ENCODE measurements at places on chromosomes 3 and 15.

DNA sequence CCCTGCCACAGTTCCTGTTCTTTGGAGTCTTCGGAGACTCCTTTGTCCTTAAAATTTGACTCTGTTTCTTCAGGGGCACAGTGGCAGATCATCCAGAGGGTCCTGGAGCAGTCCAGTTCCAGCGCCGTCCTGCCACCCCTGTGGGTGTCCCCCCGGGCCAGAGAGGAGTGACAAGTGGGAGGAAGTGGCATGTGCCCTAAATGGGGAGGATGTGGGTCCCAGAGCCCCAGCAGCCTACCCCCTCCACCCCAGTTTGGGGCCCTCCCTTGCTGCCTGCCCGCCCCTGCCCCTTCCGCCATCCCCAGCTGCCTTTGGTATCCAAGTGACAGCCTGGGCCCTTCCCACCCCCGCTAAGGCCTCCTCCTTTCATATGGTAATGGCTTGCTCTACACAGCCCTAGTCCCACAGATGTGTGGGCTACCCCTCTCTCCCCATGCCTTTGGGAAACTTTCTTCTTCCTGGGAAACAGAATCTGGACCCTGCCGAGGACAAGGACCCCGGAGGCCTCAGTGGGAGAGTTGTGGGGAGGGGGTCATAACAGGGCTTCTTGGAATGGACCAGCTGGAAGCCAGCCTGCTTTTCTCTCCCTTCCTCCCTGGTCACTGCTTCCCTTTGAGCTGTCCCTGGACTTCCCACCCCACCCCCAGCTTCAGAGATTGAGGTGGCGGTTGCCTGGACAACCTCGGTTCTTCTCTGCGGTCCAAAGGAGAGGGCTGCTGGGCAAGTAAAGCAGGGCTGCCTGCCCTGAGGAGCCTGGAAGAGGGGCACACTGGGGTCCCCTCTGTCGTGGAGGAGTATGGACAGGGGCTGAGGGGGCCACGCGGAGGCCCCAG lies 43.2 kb downstream of the KLHL25 start:
- no peak for DNase-seq

DNA sequence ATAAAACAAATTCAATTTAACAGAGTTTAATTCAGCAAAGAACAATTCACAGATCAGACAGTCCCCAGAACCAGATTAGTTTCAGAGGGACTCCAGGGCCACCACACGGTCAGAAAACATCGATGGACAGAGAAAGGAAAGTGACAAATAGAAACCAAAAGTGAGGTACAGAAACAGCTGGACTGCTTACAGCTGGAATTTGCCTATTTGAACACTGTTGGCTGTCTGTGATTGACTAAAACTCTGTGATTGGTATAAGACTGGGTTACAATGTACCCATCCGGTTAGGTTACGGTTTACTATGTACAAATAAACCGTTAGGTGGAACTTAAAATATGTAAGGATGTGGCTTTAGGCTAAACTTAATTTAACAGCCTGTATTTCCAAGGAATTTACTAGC lies 30.3 kb downstream of the MOBP start:
- DNase-seq: no peak

DNA sequence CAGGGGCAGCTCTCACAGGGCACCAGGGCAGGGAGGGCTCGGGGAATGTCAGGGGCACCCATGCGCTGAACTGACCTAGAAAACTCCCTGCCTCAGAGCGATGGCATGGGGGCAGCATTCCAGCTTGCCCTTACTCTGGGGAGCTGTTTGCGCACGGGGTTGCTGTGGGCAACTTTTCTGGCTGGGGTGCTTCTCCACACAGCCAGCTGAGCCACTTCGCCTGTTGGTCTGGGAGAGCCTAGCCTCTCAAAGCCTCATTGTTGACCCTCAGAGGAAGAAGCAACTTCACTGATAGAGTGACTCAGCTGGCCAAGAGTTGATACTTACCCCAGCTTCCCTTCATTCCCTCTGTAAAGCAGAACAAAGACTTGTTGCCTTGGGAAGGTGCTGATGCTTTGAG lies 42.6 kb upstream of the MRPS22 start:
- no peak for DNase-seq

DNA sequence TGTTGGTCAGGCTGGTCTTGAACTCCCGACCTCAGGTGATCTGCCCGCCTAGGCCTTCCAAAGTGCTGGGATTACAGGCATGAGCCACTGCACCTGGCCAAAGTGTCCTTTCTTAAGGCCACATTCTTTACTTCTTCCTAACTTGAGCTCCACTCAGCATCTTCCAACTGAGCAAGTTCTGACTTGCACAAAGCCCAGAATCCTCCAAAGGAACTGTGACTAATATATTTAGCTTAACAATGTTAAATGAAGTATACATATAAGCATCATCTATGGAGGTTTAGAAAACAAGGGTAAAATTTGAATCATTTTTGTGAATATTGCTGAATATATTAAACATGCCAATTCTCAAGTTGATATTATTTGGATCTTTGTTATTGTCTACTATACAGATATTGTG lies 93.7 kb downstream of the SHQ1 start:
- no peak for DNase-seq

- peak; percentile 80 for DNase-seq
Measured at GRCh38 chr15:25171111-25171811, 216.5 kb downstream of the SNRPN start.

- no peak for DNase-seq
Measured at GRCh38 chr3:61901496-61901895, 340.1 kb downstream of the PTPRG start.

- DNase-seq: peak; percentile 88
Measured at GRCh38 chr15:58932710-58933280, 684 bp downstream of the SLTM start.

- DNase-seq: no peak
Measured at GRCh38 chr15:49468481-49468839, 45.4 kb downstream of the FGF7 start.

- no peak for DNase-seq
Measured at GRCh38 chr3:51530485-51530884, 8.0 kb upstream of the RAD54L2 start.

DNA sequence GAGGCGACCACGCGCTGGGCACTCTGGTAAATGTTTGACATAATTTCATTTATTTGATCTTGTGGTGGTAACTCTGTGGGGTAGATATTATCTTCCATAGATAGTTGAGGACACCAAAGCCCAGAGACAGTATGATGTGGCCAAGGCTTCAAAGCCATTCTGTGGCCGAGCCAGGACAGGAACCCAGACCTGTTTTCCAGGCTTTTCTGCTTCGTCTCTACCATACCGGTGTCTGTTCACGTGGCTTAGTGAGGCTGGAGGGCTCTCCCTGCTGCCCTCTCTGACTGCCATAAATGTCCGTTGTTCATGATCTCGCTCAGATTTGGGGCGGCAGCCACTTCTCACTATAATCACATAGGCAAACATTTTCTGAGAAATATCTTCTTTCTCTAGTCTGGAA lies 134.7 kb downstream of the PEX5L start:
- no peak for DNase-seq

DNA sequence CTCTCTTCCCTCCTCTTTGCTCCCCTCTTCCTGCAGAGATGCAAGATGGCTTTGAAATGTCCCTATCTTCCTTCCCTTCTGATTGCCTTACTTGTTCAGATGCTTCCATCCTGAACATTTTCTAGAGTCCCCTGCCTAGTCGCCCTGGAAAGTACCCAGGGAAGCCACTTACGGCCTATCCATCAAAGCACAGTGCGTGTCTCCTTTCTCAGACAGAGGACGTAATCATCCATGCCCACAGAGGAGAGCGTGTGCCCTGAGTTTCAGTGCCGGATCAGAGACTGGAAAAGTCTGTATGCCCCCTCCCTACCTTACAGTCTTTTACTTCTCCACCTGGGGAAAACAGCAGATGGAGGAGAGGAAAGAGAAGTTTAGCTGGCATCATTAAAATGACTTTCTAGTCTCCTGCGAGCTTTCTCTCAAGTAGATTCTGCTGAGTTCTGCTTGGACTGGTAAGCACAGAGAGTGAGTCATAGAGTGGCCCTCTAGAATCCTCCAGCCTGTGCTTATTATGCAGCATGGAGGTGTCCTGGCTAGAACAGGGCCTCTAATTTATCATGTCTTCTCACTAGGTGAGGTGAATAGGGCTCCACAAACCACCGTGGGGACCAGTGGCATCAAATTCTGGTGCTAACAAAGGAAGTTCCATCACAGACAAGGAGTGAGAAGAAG lies 114.6 kb downstream of the SLCO3A1 start:
- DNase-seq: no peak

DNA sequence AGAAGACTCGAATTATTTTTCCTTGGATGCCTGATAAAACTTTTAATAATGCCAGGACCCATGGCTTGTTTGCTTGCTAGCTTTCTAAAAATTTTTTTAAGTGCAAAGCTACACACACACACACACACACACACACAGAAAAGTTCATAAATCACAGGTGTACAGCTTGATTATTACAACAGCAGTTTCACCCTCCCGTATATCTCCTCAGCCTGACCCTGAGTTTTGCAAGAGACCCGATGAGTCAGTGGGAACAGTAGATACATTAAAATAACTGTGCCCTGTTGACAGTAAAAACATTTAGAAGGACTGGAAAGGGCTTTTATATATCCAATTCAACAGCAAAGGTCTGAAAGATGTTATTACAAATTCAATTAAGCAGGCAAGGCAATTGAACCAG lies 46.7 kb downstream of the EMC4 start:
- DNase-seq: no peak

- DNase-seq: no peak
Measured at GRCh38 chr3:55373423-55373822, 113.7 kb downstream of the WNT5A start.

DNA sequence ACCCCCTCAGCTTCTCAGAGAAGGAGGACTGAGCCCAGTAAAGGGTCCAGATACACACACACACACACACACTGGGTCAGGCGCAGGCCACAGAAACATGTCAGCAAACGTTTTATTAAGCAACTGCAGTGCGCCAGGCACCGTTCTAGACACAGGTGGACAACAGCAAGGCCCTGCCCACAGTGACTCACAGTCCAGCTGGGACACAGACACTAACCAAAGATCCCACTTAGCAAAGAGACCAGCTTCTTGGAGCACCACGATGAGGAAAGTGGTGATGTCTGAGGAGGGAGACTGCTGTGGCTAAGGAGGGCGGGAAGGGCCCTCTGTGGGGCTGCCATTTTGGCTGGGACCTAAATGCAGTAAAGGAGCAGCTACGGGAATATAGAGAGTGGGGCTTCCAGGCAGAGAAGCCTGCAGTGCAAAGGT lies 2.8 kb upstream of the VILL start:
- DNase-seq: no peak

- DNase-seq: no peak
Measured at GRCh38 chr3:166634091-166634746, 745.9 kb downstream of the ZBBX start.
